Astrocyte (in vitro differentiated cells and primary cell): ENCODE measurements at places on chromosomes 7 and 10.
A peak's percentile ranks its signal among the peaks of the same experiment; 100 is the strongest.

DNA sequence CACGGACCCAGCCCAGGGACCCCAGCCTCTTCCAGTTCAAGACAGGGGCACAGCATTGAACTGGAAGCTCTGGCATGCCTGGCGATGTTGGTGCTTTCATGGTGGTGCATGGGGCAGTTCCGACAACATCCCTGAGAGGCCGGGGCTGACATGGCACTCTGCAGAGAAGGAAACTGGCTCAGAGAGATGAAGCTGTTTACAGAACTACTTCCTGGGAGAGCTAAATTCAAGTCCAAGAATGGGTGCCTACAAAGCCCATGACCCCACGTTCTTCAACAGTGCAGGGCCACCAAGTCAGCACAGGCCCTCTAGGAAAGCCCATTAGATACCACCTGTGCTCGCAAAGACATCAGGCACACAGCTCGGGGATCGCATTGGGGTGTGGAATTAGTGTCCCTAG lies 470.9 kb upstream of the MGMT start:
- no peak for DNase-seq

DNA sequence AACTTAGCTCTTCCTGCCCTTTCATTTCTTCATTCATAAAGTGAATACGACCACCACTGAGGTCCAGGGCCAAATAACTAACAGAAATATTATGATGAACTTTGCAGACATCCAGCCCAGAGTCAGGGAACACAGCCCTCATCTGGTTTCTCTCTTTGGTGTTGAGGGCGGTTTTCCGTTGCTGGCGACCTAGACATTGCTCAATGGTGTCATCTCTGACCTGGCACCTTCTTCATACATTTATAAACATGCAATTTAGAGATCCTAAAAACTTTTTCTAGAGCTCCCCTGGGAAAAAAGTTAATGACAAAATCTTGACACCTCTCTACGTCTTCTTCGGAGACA lies 324 bp upstream of the TET1 start:
- no peak for DNase-seq

- DNase-seq: no peak
Observed at GRCh38 chr7:104779888-104780287, 234.1 kb upstream of the KMT2E start.

- DNase-seq: peak; percentile 79
Observed at GRCh38 chr7:142808802-142809583, 38.2 kb downstream of the PRSS2 start.

DNA sequence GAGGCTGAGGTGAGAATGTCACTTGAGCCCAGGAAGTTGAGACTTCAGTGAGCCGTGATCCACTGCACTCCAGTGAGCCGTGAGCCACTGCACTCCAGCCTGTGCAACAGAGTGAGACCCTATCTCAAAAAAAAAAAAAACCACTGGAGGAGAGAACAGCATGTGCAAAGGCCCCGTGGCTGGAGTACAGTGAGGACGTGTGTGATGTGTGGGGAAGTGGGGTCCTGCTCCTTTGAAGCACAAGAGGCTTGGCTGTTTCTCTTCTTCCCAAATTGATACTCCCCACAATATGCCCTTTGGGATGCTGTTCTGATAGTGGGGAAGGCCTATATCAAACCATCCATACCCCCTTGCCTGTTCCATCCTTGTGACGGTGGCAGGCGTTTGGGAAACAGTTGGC lies 68.2 kb downstream of the C10orf105 start:
- DNase-seq: no peak

GRCh38 chr7:144908943-144909556 lies 73.2 kb upstream of the TPK1 start:
- no peak for DNase-seq

DNA sequence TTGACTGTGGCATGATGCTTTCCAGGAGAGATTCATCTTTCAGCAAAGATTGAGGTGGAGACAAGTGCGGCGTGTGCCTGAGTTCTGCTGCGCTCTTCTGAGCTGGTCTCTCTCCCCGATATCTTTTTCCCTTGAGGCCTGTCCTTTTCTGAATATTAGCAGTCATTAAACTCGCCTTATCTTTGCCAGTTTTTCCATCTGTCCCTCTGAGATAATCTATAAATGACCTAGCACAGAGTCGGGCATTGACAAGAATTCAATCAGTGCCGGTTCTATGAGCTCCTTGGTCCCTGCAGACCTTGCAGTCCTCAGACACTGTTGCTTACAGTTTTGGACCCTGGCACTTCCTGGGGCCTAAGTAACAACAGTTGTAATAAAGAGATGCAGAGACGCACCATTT lies 89.7 kb upstream of the IKZF1 start:
- no peak for DNase-seq

- no peak for DNase-seq
Observed at GRCh38 chr7:100426516-100426915, 2.0 kb downstream of the ZCWPW1 start.

GRCh38 chr10:12448729-12449391 lies 99.5 kb downstream of the CAMK1D start:
- DNase-seq: peak; percentile 97

DNA sequence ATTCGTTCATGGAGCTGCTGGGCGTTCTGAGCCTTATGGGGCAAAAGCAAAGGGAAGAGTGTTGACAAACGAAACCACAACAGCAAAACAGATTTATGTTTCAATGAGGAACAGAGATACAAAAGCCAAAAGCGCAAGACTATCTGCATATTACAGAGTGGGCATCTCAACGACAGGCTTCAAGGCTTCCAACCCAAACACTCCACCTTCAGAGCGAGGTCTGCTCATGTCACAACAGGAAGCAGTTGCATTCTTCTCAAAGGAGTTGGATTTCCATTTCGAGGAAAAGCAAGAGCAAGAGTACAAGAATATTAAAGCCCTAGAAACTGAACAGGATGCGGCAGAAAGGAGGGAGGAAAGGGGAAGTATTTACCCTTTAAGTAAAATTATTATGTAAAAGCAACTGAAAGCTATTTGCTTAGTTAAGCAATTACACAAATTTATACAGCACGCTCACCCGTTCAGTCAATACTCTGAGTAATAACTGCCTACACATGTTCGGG lies 189.3 kb downstream of the ELMO1 start:
- DNase-seq: no peak

DNA sequence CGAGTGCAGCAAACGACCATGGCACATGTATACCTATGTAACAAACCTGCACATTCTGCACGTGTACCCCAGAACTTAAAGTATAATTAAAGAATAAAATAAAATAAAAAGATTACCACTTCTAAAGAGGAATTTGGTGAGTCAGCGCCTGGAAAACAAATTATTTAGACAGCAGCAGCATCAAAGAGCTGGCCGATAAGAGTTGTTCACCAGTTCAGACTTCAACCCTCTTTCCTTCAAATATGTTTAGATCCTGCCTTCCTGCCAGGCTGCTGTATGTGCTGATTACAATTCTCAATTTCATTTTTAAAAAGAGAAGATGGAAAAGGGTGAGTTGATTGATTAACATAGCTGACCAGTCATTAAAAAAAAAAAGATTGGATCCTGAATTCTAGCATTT lies 672.0 kb upstream of the NRP1 start:
- DNase-seq: no peak

DNA sequence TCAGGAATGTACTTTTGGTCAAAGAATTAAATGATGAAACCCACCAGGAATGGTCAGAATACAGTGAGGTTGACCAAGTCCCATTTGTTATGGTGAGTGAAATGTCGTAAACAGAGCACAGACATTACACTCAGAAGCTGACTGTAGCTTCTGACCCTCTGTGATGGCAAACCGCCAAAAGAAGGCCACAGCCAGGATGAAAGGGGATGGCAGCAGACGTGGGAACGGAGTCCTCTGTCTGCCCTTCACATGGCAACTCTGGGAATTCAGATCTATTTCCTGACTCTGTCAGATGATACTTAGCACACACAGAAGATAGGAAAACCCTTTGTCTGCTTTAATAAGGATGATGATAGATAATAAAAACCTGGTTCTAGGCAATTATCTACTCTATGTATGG lies 757.1 kb downstream of the SORCS3 start:
- peak; percentile 71 for DNase-seq

GRCh38 chr10:110149259-110149658 lies 58.1 kb upstream of the MXI1 start:
- DNase-seq: no peak

DNA sequence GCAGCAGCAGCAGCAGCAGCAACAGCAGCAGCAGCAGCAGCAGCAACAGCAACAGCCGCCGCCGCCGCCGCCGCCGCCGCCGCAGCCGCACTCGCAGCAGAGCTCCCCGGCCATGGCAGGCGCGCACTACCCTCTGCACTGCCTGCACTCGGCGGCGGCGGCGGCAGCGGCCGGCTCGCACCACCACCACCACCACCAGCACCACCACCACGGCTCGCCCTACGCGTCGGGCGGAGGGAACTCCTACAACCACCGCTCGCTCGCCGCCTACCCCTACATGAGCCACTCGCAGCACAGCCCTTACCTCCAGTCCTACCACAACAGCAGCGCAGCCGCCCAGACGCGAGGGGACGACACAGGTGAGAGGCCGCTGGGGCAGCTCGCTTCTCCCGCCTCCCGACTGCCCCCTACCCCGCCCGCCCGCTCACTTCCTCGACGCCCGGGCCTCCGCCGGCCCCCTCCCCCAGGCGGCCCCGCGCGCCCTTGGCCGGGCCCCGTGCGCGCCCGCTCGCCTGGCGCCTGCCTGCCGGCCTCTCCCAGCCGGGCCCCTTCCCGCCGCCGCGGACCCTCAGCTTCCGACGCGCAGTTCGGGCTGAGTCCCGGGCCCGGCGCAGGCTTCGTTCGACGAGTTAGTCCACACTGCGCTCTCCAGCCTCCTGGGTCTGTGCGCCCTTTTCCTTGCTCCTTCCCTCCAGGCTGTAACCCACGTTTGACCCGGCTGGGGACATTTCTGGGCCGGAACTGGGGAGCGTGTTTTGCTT lies 882 bp downstream of the DLX6 start:
- peak; percentile 1 for DNase-seq

- DNase-seq: no peak
Observed at GRCh38 chr10:121091961-121092719, 241.0 kb downstream of the WDR11 start.

- no peak for DNase-seq
Observed at GRCh38 chr10:8790390-8790789, 735.9 kb downstream of the GATA3 start.

DNA sequence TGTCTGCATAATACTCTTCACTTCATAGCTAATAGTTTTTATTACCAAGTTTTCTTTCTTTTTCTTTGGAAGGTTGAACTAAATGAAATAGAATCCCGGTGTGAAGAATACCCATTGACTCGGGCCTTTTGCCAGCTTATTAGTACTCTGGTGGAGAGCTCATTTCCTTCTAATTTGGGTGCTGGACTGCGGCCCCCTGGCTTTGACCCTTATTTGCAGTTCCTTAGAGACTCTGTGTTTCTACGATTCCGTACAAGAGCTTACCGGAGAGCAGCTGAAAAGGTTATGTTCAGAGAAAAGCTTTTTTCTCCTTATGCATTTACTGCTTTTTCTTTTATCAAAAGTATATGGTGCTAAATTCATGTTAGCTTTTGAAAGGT lies 40.2 kb downstream of the NUP205 start:
- DNase-seq: peak; percentile 4

DNA sequence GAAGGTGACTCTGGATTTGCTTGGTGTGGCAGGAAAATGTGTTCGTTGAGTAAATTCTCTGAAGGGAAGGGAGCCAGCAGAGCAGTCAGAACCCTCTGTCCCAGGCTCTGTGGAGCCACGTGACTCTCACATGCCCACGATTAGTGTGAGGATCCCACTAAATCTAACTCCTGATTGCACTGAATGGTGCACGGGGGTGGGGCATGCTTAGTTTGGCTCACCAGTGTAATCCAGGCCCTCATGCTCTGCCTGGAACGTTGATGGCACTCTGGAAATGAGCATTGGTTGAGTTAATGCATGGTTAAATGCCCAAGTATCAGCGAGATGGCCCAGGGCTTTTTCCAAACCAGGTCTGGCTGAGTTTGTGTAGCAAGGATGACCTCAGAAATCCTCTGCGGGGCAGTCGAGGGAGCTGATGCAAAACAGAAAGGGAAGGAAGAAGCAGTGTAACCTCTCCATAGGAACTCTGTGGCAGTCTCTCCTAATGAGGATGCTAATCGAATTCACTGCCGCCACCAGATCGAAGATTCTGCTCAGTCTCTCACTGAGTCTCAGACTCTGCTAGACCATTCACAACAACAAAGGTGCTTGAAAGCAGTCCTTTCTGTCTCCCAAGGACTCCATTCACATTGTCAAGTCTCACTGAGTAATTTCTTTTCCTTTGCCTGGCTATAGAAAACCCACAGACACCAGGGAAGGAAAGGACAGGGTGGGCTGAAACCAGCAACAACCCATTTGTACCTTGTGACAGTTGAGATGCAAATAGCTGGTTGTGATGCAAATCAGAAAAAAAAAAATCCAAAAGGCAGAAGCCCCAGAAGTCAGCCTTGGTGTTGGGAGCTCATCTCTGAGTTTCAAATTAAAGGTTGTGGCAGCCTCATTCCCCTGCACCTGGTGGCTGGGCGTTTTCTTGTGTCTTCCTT lies 98.1 kb downstream of the C10orf105 start:
- no peak for DNase-seq

GRCh38 chr10:26970667-26971066 lies 109.9 kb upstream of the ABI1 start:
- no peak for DNase-seq

DNA sequence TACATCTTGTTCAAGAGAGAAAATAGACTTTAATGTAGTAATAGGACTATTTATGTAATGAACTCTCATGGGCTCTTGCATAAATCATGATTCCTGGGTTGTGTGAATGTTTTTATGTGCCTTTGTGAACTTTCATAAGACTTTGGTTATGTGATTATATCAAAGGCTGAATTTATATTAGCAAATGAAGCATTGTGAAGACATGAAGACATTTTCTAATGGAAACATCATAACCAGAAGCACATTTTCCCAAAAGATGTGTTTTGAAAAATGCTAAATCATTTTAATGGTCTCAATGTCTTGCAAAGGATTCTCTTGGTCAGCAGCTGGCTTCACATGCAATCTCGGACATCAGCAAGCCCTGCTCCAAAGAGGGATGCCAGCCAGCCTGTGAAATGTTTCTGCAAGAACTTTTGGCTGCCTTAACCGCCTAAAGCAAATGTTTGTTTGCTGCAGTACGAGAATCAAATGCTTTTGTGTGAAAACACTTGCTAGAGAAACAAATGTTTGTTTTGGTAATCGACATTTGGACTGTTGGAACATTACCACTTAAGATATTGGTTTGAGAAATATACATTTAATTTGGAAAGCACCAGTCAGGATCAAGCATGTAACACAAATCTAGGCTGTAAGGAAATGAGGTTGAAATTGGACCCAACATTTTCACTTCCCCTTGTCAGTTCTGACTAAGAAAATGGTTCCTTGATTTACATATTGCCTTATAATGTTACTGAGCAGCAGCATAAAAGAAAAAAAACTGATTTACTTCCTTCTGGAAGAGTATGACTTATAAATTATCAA lies 102.1 kb downstream of the RTKN2 start:
- no peak for DNase-seq

- no peak for DNase-seq
Observed at GRCh38 chr7:71290452-71290851, 158.5 kb downstream of the GALNT17 start.

GRCh38 chr10:132467464-132468149 lies 70.0 kb upstream of the INPP5A start:
- no peak for DNase-seq

GRCh38 chr7:141417506-141417905 lies 133.7 kb upstream of the AGK start:
- DNase-seq: no peak
